Upper lobe of left lung (tissue), 6 donors: ENCODE measurements at places on chromosomes 2 and 18. TPM values are rescaled to one million over a fixed set of nuclear protein-coding genes. Genes with fewer than 3 reads are reported as not detected.
A peak's percentile ranks its signal among the peaks of the same experiment; 100 is the strongest.

Gene SMAD4
- total RNA-seq = 109 TPM

Gene FTCDNL1
- 3.1 TPM for total RNA-seq

Gene VIT
- total RNA-seq = 0.22 TPM

Gene GNAL
- 4.6 TPM for total RNA-seq

- DNase-seq = peak; percentile 48
Measured at GRCh38 chr2:46695283-46695682, 215.9 kb downstream of the TMEM247 start.

DNA sequence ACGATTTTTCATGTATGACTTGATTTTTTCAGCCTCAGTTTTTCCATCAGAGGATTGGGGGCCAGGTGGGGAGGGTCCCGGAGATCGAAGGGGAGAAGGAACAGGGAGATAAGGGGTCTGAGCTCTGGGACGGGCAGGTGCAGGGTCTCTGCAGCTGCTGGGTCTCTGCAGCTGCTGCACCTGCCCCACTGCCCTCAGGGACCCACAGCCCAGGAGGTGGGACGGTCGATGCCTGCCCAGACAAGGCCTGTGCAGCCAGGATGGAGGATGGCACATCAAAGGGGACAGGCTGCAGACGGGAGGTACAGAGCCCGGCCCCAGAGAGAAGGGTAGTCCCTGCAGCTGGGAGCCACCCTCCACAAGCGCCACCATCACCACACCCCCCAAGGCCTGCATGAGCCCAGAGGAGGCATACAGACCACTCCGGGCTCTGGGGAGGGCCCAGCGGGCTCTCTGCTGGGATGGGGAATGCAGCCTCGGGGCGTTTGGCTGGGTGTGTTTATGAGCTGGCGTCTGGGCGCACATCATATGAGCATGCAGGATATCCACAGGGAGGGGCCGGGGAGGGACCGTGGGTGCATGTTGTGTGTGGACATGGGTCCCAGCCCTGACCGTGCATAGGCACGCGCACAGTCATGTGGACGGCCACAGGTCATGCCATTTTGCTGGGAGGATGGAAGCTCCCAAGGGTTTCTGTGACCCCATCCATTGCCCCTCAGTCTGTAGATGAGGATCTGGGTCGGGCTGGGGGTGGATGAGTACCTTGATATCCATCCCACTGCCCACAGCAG lies 34.9 kb upstream of the GPC1 start:
- DNase-seq = peak; percentile 16

DNA sequence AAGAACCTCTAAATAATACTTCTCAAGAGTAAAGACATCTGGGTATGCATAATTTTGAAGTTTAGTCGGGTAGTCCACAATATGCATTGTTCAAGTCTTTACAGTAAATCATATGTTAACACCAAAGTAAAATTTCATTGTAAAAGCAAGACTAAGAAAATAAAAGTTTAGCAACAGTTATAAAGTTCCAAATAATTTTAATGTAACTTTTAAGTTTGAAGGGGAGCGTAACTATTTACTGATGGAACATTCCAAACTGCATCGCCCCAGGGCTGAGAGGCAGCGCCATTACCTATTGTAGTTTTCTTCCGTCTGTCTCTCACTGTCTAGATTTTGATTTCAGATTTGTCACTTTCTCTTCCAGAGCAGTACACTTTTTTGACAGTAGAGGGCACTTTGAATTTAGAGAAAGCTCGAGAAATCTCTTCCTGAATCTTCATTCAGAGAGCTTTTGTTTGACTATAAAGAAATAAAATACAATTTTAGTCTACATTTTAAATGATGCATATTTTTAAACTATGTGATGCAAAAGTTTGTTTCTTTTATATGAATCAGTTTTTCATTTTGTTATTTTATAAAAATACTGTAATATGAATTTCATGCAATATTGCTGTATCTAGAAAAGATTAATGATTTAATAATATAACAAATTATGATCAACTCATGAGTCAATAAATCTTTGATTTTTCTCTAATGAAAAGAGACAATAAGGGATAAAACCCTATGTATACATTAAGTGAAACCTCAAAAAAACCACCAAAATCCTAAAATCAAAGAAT lies 389.8 kb downstream of the FIGN start:
- no peak for DNase-seq

DNA sequence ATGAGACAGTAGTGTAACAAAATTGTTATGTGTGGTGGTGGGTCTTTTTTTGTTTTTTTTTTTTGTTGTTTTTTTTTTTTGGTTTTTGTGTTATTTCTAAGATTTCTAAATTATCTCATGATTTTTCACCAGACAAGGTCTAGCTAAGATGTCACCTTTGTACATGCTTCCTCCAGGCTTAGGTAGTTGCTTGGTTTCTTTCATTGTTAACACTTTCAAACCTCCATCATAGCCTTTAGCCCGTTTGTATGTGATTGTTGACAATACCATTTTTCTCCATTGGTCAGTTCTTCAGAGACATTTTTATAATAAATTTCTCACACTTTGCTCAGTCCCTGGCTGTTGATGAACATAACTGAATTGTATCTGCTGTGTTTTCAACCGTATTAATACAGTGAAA lies 2.2 kb downstream of the RELCH start:
- DNase-seq = no peak

DNA sequence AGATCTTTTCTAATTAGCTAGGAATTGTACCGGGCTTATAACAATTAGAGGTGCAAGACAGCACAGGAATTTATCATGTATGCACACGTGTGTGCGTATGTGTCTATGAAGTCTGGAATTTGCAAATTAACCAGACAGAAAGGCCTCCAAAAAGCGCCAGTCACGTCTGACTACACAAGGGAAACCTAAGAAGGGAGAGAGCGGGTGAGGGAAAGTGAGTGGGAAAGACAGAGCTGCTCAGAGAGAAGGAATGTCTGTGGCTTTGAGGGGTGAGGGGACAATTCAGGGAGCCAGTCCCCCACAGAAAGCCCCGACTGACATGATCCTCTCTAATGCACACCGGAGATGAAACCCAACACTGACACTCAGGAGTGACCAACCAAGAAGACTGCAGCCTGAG lies 197.7 kb upstream of the SH3BP4 start:
- DNase-seq = no peak

GRCh38 chr2:109663721-109664120 lies 49.6 kb downstream of the SOWAHC start:
- DNase-seq = no peak

GRCh38 chr2:164671664-164672396 lies 50.5 kb upstream of the GRB14 start:
- DNase-seq = peak; percentile 16

GRCh38 chr2:24024996-24025663 lies 15.2 kb downstream of the MFSD2B start:
- DNase-seq = no peak

GRCh38 chr2:67476809-67477790 lies 80.0 kb downstream of the ETAA1 start:
- DNase-seq = no peak
